ENCODE measurements at places on chromosomes 12 and 14.

GRCh38 chr12:92439420-92439805 is 263.4 kb upstream of the PLEKHG7 start:
- DNase-seq = no peak

GRCh38 chr14:51681411-51681810 is 29.7 kb downstream of the FRMD6 start:
- no peak for DNase-seq

DNA sequence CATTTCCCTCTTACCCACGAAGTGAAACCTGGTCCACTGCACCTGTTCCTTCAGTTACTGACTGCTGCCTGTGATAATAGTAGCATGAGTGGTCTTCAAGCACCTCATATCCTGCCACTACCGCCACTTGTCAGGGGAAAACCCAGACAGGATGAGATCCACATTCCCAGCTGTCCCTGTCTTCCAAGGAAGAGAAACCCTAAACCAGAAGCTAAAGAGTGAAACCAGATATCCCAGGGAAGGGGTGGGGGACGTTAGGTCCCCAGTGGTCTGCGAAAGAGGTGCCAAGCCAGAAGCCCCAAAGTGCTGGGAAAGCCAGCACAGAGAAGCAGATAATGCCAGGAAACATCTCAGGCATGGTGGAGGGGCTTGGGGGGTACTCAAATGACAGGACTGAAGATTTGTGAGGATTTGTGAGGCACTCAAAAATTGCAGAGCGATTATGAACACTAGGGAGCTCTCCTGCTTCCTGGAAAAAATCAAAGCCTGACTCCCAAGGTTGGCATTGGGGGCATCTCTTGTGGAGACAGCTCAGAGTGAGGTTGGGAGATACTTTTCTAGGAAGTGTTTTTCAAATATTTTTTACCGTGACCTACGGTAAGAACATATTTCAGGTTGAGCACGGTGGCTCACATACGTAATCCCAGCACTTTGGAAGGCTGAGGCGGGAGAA is 77.9 kb downstream of the TMEM30B start:
- no peak for DNase-seq

DNA sequence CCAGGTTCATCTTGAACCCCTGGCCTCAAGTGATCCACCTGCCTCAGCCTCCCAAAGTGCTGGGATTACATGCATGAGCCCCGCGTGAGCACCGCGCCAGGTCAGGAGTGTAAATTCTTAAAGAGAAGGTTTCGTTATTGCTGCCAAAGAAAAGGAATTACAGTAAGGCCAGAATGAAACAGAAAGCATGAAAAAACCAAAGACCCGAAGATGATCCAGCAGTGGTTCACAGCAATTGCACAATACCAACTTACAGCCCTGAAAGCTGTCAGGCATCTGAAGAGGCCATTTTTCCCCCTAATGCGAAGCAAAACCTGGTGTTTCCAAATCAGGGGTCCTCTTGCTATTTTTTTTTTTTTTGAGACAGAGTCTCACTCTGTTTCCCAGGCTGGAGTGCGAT is 10.3 kb downstream of the RBM23 start:
- no peak for DNase-seq

DNA sequence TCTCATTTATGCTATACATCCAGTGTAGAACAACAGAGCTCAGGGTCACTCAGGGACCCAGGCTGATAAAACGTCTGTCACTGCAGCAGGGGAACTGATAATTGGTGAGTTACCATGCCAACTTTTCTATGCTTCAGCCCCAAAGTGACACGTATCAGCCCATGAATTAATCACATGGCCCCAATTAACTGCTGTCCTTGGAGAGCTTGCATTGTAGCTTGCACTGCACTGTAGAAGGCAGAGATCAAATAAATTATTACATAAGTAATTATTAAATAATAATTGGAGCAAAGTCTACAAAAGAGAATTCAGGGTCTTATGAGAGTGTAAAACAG is 144.6 kb downstream of the SUDS3 start:
- DNase-seq = no peak

DNA sequence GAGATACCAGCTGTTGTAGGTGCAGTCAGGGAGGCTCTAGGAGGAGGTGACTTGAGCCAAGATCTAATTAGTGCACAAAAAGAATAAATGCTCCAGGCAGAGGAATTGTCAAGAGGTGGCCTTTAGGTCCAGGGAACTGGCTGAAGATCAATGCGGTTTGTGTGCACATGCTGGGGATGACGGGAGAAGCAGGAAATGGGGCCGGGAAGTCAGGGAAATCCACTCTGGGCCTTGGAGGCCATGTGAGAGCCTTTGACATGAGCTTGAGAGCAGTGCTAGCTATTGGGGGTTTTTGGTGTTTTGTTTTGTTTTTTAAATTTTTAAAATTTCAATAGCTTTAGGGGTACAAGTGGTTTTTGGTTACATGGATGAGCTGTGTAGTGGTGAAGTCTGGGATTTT is 67.4 kb downstream of the MVK start:
- DNase-seq = no peak

GRCh38 chr12:28954333-28954732 is 194.7 kb upstream of the FAR2 start:
- DNase-seq = no peak

DNA sequence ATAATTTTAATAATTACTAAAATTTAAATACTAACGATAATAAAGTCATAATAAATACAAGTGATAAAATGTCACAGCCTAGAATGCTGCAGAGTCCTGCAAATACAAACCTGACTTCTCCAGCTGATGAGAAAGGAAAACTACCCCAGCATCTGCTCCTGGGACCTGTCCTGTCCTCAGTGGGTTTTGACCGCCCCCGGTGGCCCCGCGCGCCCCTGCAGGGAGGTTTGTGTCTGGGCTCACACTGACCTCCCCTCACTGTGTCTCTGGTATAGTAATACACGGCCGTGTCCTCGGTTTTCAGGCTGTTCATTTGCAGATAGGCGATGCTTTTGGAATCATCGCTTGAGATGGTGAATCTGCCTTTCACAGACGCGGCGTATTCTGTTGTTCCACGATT is 1139.4 kb downstream of the TMEM121 start:
- no peak for DNase-seq

GRCh38 chr14:96663076-96663475 is 134.1 kb upstream of the VRK1 start:
- no peak for DNase-seq

GRCh38 chr14:61217516-61217915 is 63.6 kb downstream of the TMEM30B start:
- no peak for DNase-seq
